ENCODE measurements at places on chromosomes 13 and 19.

DNA sequence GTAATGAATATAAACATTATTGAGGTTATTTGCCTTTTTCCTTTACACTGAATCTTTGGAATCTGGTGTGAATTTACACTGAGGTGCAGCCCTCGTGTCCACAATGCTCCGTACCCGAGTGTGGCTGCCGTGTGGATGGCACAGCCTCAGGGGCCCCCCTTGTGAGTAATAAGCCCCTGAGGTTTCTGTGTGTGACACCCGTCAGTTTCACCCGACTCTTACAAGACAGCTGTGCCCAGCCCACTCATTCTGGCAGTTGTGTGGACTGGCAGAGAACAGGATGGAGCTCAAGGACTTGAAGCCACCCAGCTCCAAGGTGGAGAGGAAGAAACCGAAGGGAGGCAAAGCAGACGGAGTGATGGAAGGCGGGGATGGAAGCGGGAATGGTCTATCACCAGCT, 7.8 kb downstream of the PROZ start:
- DNase-seq = no peak

DNA sequence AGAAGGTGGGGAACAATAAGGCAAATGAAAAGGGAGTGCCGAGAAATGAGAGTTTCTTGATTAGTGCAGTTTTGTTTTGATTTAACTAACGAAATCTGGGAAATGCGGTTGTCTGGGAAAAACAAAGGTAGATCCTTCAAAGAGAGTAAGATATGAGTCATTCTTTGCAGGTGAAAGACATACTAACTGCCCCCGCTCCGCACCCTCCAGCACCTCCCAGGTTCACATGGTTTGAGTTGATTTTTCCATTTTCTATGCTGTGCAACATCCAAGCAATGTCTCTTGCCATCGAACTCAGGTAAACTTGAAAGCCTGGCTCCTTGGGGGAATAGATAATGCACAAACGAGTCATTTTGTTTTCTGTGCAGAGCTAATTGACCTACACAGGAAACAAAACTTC, 84.1 kb upstream of the KLF12 start:
- no peak for DNase-seq

- peak; percentile 81 for DNase-seq
Measured at GRCh38 chr19:32404933-32405430, 588 bp upstream of the DPY19L3 start.

- no peak for DNase-seq
Measured at GRCh38 chr13:80590551-80590950, 249.6 kb upstream of the SPRY2 start.

DNA sequence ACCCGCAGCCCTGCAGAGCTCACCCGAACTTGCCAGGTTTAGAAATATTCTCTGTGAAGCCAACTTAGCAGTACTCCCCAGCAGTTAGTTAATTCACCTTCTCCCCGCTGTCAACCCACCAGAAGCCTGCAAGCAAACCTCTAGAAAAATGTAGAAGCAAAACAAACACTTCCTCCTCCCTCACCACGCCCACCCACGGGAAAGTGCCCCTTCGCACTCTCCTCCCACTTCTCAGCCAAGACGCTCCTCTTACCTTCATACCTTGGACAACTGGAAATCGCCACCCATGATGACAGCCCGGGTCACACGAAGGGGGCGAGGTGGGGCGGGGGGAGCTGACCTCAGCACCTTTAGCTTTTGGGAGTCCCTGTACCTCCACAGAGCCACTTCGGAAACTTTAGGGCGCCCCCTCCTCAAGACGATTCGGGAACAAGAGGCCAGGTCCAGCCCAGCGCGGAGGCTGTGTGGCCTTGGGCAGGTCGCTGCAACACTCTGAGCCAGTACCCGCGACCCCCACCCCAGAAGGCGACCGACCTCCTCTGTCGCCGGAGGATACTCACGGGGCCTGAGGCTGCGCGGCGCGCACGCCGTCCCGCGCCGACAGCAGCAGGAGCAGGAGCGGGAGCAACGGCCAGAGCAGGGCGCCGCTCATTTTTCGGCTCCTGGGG, 485 bp downstream of the CPAMD8 start:
- DNase-seq = no peak

DNA sequence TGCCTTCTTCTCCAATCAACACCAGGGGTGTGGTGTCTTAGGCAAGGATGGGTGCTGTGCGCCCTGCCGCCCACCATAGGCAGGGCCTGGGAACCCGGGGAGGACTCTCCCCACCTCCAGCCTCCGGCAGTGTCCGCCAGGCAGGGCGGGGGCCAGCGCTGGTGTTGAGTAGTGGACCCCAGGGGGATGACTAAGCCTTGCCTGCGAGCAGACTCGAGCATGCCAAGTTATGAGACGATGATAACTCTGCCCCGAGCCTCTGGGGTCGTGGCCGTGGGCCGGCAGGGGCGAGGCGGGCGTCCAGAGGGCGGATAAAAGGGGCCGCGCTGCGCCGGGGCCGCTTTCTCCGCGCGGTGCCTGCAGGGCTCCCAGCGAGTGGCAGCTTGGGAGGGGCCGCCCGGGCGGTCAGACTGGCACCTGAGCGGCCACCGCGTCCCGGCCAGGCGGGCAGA, at the start of gene MEDAG:
Gene MEDAG (plus strand): TSS at position 340 of the 452 bp plus-strand sequence. CDS start 245 bp downstream, outside the sequence.
- DNase-seq = no peak

- no peak for DNase-seq
Measured at GRCh38 chr19:52789440-52789839, 2.8 kb upstream of the ZNF600 start.

DNA sequence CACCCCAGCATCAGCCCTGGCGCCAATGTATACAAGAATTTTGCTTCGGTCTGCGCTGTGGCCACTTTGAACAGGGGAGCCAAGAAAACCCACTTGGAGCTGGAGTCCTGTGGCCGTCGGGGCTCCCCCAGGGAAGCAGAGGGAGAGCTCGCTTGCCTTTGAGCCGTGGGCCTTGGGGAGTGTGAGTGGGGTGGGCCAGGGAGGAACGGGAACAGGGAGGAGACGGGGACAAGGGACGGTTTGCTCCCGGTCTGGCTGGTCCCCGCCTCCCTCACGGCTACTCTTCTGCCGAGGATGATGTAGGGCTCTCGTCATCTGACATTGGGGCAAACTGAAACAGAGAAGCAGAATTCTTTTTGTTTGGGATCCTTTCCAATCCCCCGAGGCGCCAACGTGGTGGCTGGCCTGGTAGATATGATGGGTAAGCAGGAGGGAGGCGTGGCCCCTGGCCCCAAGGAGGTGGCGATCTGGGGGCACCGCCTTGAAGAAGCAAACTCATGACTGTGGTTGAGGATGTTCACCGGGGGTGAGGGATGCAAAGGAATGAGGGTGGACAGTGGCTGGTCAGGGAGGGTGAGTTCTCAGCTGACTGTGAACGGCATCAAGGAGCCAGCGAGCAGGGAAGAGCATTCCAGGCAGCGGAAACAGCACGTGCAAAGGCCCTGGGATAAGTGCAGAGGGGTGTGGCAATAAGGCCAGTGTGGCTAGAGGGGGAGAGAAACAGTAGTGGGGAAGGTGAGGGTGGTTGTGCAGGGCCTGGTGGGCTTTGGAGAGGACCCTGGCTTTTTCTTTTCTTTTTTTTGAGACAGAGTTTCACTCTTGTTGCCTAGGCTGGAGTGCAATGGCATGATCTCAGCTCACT, 10.9 kb upstream of the SPC24 start:
- DNase-seq = no peak

DNA sequence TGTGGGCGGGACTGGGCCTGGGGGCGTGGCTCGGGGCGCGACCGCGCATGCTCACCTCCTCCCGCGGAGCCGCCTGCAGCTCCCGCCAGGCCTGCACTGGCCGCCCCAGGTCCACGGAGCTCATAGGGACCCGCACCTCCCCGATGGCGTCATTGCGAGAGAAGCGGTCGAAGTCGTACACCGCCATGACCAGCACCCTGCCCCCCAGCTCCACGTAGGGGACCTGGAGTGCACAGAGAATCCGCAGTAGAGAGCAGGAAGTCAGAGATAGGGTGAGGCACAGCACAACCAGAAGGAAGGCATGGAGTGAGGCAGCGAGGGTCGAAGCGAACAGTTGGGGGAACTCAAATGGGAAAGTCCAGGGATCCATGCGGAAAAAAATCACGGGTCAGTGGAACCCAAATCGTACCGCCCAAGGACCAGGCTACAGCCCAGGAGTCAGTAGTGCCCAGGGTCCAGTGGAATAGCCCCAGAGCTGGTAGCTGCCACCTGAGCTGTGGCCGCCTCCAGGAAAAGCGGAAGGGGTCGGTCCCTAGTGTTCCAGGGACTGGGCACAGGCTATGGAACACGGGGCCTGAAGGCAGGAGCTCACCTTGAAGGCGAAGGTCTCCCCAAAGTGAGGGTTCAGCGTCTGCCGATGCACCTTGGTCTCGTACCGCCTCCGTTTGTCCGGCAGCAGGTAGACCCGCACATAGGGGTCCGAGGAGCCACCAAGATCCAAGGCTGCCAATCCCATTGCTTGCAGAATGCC, 4.8 kb downstream of the SYT5 start:
- DNase-seq = no peak

- DNase-seq = peak; percentile 59
Measured at GRCh38 chr19:18417250-18418028, 1.8 kb upstream of the SSBP4 start.

- DNase-seq = no peak
Measured at GRCh38 chr19:46404753-46405468, 8.5 kb downstream of the CCDC8 start.
